Esophagus squamous epithelium (tissue), 5 donors: ENCODE measurements at places on chromosomes 13 and 19. TPM values are rescaled to one million over a fixed set of nuclear protein-coding genes. Genes with fewer than 3 reads are reported as not detected.
A peak's percentile ranks its signal among the peaks of the same experiment; 100 is the strongest.

PET100 gene
- 22.9 TPM for total RNA-seq

GAPDHS gene
- total RNA-seq, result not detected

CLDN10 gene
- total RNA-seq, result not detected

CEACAM1 gene
- total RNA-seq, result 135 TPM

SOHLH2 gene
- not detected for total RNA-seq

FOSB gene
- 4.6 TPM for total RNA-seq

GRIN3B gene
- not detected for total RNA-seq

PODNL1 gene
- total RNA-seq, result 8.0 TPM

PDX1 gene
- total RNA-seq, result not detected

DNA sequence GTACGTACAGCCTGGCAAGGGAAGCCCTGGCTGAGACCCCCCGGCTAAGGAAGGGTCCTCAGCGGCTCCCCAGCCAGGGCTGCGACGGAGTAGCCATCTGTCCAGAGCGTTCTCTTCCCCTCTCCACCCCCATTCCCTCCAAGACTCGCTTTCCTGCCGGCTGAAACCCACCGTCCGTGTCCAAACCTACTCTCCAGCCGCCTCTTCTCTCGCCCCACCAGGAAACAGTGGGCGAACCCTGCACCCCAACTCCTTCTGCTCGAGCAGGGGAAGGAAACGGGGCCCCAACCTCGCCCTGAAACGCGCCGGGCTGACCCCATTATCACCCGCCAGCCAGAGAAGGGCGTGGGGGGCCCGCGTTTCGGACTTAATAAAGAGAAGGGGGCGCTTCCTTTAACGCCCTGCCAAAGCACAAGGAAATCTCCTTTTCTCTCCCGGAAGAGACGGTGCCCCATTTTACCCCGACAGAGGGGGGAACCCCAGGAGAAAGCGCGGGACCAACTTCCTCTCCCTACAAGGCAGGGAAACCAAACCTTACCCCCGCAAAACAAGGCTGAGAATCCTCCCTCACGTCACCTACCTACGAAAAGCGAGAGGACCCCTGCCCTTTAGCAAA is 2.5 kb downstream of the ZC3H4 start:
- DNase-seq, result no peak

GRCh38 chr13:106685143-106685542 is 117.2 kb upstream of the ARGLU1 start:
- no peak for DNase-seq

DNA sequence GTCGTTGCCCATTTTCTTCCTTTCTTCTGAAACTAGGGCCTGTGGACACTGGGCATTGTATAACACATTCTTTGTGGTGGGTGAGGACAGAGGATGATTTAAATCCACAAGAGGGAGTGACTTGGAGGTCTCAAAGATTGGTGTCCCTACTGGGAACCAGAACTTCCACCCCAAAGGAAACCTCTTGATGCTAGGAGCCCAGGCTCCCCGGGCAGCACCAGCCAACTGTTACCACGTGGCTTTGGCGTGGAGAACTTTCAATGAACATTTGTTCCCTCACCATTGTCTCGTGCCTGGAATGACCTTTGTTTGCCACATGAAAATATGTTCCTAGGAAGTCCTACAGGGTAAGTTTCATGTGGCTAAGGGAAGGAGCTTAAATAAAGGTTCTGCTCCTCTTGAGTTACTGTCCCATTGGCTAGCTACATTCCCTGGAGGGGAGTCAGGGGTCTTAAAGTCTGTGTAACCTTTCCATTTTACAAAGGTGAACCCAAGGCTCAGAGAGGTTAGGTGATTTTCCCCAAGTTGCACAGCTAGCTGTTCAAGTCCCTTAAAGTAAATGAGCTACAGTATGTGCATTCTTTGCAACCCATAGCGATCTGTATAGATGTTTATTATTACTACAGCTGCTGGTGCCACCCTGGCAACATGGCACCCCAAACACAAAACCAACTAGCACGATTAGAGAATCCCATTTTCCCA is 5.0 kb upstream of the CDX2 start:
- DNase-seq, result no peak

DNA sequence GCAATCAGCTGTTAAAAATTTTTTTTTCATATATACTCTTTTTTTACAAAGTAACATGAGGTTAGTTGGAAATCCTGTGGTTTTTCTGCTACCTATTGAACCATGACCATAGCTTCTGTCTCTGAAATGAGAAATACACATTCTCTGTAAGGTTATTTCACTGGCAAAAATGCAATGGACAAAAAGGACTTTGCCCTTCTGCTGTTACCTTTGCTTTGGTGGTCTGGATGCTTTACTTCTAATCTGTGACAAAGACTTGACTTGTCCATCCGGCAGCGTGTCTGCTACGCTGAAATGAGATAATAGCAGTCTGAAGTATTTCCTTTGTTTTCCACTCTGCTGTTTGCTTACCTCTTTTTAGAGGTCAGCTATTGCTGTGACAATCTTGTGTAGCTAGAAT is 412.8 kb downstream of the SLITRK6 start:
- no peak for DNase-seq

- DNase-seq, result peak; percentile 12
These were observed 15.5 kb downstream of the GGACT start for GRCh38 chr13:100573121-100573520.

DNA sequence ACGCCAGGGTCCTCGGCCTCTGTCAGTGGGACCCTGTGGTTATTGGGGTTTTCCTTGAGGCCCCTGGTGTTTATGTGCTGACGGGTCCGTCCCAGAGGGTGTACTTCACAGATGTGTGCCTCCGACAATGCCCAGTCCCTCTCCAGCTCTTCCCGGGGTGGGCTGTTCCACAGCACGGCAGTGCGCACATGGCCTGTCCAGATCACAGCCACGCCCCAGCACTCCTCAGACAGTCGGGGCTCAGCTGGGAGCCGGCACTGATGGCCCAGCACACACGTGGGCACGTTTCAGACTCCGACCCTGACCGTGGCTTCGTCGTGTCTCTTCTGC is 16.9 kb upstream of the F7 start:
- DNase-seq, result no peak

- DNase-seq, result no peak
These were observed 16.6 kb downstream of the DNAJC15 start for GRCh38 chr13:43039966-43040365.

- no peak for DNase-seq
These were observed 846 bp downstream of the RPL13A start for GRCh38 chr19:49488046-49488862.

DNA sequence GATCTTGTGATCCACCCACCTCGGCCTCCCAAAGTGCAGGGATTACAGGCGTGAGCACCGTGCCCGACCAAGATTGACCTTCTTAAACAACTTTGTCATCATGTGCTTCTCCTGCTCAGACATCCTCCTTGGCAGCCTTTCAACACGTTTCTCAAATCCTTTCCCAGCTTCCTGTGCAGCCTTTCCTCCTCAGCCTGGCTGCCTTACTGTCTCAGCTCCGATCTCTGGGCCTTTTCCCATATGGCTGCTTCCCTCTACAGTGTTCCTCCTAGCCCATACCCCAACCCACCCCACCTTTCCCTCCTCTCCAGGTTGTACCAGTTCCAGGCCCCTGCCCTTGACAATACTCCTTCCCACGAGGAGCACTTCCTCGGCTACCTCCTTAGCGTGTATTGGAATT is 7.2 kb downstream of the PHF11 start:
- DNase-seq, result no peak

- no peak for DNase-seq
These were observed 8.7 kb downstream of the PRR12 start for GRCh38 chr19:49599378-49600295.

- DNase-seq, result no peak
These were observed 6.0 kb downstream of the TMED1 start for GRCh38 chr19:10829967-10830366.

GRCh38 chr13:19759669-19760068 is 23.1 kb downstream of the PSPC1 start:
- DNase-seq, result no peak

DNA sequence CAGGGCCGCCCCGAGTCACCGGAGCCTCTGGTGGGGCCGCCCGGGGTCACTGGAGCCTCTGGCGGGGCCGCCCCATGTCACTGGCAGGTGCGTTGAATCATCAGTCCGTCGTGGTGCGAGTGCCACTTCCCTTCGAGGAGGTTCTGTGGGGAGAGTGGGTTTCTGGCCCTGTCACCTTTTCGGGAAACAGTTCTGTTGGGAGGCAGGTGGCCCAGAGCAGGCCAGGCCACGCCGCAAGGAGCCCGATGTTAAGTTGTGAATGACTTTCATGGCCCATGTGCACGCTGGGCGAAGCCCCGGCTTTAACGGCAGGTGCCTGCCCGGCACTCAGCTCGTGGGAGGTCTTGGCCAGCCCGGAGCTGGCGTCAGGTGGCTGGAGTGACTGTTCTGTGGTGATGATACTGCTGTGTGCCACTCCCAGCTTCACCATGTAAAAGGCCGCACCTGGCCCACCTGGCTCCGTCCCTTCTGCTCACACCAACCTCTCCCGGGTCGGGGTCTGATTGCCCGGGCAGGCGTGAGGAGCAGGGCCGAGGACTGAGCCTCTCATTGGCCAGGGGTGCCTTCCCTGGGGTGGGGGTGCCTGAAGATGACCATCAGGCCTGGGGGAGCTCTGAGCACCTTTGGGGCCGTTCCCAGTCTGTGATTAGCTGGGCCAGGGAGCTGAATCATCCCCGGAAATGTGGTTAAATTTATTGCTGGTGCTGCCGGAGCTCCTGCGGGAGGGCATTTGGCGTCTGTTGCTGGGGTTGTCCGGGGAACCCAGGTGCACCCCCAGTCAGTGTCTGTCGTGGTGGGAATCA is 29.2 kb downstream of the CSNK1G2 start:
- DNase-seq, result no peak

- no peak for DNase-seq
These were observed 590.8 kb downstream of the LMO7 start for GRCh38 chr13:76226941-76227340.

DNA sequence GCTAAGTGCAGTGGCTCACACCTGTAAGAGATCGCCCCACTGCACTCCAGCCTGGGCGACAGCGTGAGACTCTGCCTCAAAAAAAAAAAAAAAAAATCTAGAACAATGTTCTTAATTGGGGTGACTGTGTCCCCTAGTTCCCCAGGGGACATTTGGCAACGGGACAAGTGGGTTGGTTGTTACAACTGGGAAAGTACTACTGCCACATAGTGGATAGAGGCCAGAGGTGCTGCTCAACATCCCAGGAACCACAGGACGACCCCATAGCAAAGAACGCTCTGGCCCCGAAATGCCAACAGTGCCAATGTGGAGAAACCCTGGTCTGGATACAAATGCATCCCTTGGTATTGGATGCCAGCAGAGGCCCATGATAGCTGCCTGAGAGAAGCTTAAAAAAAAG is 11.8 kb downstream of the NLRP12 start:
- no peak for DNase-seq

- no peak for DNase-seq
These were observed 41.5 kb downstream of the NOTCH3 start for GRCh38 chr19:15159251-15159650.

DNA sequence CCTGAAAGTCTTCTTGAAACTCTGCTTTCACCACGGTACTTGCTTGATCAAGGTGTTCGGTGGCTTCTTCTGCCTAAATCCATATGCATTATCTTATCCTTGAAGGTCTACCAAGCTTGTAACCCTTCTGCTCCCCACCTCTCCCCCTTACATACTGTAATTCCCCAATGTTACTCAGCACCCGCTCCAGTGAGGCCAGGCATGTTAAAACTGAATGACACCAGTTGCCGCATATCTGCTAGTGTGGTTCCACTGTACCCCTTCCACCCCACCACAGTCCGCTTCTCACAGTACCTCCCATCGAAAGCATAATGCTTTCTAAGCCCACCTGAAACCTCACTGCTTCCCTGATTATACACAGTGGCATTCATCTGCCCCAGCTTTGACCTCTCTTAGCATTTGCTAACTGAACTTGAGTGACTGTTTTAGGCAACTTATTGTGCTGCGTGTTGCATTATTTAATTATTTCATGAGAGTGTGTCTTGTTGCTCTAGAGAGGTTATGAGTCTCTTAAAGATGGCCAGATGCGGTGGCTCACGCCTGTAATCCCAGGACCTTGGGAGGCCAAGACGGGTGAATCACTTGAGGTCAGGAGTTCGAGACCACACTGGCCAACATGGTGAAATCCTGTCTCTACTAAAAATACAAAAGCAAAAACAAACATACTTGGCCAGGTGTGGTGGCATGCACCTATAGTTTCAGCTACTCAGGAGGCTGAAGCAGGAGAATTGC is 87.6 kb upstream of the MBNL2 start:
- no peak for DNase-seq

GRCh38 chr19:32171719-32172151 is 173.7 kb upstream of the ZNF507 start:
- DNase-seq, result no peak

DNA sequence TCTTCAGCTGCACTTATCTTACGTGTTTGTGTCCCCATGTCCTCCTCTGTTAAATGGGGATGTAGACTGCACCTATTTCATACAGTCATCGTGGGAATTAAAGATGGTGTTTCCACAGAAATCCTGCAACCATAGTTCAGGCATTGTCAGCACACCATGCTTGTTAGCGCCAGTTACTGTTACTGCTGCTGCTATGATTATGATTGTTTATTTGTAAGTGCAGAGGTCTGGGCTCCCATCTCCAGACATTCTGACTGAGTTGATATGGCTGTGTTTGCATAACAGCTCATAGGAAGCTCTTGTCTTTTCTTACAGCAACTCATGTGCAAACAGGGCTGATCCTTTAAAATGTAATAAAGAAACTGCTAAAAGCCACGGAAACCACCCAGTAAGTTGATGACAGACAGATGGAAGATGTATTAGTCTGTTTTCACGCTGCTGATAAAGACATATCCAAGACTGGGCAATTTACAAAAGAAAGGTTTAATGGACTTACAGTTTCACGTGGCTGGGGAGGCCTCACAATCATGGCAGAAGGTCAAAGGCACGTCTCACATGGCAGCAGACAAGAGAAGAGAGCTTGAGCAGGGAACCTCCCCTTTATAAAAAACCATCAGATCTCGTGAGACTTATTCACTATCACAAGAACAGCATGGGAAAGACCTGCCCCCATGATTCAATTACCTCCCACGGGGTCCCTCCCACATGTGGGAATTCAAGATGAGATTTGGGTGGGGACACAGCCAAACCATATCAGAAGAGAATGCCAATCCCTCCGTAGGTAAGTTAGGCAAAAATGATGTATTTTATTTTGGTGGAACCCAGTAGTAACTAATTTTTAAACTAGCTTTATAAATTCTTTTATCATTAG is 1.6 kb downstream of the ZSCAN5A start:
- no peak for DNase-seq

DNA sequence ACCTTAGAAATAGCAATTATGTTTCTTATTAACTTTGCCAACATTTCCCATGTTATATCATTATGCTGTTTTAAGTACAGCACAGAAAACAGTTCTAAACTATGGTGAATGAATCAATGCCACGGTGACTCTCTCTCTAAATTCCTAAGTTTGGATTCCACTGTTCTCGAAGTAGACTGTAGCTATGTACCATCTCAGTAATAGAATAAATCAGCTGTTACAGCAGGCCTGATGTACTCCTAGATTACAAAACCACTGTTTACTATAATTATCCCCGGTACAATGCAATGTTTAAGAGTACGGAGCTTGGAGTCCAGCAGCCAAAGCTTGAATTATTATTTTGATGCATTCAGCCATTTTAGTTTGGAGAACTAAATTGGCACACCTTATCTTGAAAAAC is 476.3 kb upstream of the SLITRK1 start:
- DNase-seq, result no peak

GRCh38 chr13:47478985-47479384 is 522.1 kb downstream of the SUCLA2 start:
- DNase-seq, result no peak

GRCh38 chr19:48568345-48568886 is 16.4 kb downstream of the SULT2B1 start:
- DNase-seq, result no peak

- no peak for DNase-seq
These were observed 53.0 kb upstream of the ZNF254 start for GRCh38 chr19:24033963-24034342.

- no peak for DNase-seq
These were observed 4.9 kb downstream of the CCDC122 start for GRCh38 chr13:43874504-43875092.
